ELR (cell line): ENCODE measurements at places on chromosomes 3 and 15.

DNA sequence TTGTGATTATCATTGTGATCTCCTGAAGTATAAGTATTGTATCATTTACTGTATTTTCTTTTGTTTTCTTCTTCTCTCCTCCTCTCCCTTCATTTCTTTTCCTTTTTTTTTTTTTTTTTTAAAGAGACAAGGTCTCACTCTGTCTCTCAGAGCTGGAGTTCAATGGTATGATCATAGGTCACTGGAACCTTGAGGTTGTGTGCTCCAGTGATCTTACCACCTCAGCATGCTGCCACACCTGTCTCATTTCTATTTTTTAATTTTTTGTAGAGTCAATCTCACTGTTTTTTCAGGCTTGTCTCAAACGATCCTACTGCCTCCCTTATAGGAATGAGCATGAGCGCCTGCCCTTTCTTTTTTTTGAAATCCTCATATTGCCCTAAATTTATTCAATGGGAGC is 23.4 kb downstream of the NMD3 start:
- no peak for DNase-seq

DNA sequence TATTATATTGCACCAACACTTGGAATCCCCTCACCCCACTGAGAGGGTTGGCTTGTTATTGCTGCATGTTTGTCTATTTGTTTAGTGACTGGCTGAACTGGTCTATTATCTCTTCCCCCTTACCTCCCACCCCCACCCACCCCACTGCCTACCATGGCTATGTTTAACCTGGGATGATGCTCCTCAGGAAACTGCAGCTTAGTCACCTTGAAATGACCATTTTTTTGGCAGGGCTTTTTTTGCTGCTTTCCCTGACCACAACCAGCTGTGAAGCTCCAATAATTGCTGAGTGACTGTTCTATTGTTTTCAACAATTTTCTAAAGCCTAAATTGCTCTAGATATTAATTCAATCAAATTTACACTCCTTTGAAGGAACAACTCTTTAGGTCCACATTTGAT is 137.9 kb upstream of the CADM2 start:
- no peak for DNase-seq

GRCh38 chr15:33292717-33293307 is 18.0 kb upstream of the RYR3 start:
- DNase-seq = peak; percentile 77

DNA sequence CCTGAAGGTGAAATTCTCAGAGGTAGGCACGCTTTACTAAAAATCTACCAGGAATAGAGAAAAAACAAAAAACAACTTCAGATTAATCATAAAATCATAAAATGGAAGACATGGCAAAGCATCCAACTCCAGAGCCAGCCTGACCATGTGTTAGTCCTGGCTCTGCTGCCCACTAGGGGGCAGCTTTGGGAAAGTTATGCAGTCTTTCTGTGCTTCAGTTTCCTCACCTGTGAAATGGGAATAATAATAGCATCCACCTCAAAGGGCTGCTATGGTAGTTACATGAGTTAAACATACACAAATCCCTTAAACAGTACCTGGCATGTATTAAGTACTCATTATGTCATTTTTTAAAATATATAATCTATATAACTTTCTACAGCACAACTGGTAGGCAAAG is 52.3 kb downstream of the WNT5A start:
- peak; percentile 53 for DNase-seq

DNA sequence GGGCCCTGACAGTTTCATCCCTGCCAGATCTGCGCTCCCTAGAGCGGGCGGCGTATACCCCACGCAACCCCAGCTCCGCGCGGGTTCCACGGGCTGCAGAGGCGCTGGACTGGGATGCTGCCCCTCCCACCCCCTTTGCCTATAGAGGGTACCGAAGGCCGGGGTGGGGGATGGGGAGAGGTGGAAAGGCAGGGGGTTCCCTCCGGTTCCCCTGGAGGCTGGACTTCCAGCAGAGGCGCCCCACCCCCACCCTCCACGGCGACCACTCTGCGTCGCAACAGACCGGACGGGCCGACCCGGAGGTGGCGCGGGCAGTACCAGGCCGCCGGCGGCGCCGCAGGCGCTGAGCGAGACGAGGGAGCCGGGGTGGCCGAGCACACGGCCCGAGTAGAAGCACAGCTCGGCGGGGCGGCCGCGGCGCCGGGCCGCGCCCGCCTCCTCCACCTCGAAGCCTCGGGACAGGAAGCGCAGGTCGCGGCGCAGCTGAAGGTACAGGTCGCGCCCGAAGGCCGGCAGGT is 995 bp downstream of the ADAMTS17 start:
- DNase-seq = no peak

GRCh38 chr3:126494204-126494969 is 18.7 kb upstream of the ZXDC start:
- DNase-seq = peak; percentile 29

DNA sequence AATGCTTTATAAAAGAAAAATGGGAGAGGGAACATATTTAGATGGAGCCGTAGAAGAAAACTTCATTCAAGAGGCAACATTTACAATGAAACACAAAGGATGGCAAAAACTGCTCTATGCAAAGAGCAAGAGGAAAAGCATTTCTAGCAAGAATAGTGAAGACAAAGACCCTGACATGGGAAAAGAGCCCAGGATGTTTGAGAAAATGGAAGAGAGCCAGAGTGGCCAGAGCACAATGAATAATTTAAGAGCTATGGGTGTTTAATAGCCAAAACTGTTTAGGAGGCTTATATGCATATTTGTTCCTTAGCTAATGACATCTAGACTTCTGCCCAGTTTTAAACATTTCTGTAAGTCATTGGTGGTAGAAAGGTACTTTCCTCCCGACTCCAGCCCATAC is 25.4 kb upstream of the SEMA6D start:
- no peak for DNase-seq

- no peak for DNase-seq
These were observed 36.3 kb upstream of the MYH15 start for GRCh38 chr3:108546692-108547091.

DNA sequence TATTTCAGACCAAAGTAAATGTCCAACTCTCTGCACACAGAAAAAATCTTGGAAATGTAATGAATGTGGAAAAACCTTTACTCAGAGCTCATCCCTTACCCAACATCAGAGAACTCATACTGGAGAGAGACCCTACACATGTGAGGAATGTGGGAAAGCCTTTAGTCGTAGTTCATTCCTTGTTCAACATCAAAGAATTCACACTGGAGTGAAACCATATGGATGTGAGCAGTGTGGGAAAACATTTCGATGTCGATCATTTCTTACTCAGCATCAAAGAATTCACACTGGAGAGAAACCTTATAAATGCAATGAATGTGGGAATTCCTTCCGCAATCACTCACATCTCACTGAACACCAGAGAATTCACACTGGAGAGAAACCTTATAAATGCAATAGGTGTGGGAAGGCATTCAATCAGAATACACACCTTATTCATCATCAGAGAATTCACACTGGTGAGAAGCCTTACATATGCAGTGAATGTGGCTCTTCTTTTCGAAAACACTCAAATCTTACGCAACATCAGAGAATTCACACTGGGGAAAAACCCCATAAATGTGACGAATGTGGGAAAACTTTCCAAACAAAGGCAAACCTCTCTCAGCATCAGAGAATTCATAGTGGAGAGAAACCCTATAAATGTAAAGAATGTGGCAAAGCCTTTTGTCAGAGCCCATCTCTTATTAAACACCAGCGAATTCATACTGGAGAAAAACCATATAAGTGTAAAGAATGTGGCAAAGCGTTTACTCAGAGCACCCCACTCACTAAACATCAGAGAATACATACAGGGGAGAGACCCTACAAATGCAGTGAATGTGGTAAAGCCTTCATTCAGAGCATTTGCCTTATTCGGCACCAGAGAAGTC is 8.0 kb upstream of the ZNF501 start:
- peak; percentile 20 for DNase-seq

DNA sequence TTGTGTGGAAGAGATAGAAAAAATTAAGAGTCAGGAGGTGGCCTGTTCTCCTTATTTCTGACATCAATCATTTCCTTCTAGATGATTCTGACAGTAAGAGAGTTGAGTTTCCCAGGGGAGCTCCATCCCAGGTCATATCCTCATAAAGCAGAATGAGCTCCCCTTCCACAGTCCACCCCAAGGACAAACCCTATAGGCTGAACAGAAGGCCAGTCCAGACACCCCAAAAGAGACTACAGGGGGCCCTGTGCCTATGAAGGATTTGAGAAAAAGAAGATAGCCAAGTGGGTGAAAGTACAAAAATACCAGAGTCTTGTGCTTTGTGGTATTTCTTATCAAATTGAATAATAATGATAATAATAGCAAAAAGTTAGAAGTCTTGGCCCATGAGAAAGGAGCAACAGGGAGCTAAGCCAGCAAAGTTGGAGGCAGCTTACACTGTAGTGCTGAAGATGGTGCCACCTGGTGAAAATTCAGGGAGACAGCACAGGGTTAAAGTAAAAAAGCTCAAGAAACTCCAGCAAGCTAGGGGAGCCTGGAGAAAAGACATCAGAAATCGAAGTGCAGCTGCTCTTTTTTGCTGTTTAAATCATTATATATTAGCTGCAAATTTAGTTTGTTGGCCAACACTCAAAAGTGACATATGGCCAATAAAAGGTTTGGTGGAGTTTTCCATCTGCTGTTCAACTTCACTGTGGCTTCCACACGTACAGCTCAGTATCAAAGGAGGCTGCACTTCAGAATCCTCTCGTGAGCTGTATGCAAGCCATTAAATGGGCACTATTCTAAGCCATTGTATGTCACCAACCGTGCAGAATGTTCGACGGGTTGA is 35.8 kb upstream of the SLC24A5 start:
- peak; percentile 54 for DNase-seq

- peak; percentile 75 for DNase-seq
These were observed 46.9 kb upstream of the PPP2R3A start for GRCh38 chr3:135918600-135918999.

DNA sequence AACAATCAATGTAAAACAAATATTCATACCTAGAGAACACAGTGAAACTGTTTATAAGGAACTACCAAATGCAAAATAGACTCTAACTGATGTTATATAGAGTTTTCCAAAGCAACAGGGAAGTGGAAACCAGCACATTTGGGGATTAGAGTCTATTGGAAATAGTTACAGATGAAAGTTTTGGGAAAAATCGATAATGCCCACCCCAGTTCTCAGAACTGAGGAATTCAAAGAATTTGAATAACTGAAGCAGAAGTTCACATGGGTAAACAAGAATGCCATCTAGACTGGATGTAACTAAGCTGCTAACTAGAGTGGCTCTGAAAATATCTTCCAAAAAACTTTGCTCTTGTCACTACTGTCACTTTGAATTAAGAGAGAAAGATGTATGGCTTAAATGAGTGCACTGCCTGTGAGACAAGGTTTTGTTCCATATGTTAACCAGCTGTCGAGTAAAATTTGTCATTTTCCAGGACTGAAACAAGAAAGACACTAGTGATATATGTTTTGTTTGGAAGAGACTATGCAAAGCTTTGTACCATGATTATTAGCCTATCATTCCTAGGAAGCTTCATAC is 9.2 kb upstream of the DENND4A start:
- no peak for DNase-seq

DNA sequence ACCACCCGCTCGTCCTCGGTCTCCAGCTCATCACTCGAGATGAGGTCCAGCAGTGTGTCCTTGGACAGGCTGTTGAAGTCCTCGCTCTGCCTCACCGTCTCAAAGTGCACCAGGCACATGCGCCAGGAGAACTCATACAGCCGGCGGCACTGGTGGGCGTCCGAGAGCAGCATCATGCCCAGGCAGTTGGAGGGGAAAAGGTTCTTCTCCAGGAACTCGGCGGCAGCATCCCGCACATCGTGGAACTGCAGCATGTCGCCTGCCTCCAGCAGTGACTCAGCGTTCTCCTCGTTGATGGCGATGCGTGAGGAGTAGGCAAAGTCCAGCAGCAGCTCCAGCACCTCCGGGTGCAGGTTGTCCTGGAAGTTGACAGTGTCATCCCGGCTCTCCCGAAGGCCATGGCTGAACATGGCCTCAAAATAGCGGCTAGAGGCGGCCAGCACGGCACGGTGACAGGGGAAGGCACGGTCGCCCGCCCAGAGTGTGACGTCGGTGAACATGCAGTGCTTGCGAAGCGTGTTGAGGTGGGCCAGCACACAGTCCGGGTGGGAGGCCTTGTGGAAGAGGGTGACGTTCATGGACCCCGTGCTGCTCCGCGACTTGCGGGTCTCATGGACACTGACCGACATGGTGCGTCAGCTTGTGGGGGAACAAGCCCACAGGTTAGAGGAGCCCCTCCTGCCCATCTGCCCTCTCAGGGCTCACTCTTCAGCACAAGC is 25.4 kb downstream of the KLHL25 start:
- DNase-seq = no peak

DNA sequence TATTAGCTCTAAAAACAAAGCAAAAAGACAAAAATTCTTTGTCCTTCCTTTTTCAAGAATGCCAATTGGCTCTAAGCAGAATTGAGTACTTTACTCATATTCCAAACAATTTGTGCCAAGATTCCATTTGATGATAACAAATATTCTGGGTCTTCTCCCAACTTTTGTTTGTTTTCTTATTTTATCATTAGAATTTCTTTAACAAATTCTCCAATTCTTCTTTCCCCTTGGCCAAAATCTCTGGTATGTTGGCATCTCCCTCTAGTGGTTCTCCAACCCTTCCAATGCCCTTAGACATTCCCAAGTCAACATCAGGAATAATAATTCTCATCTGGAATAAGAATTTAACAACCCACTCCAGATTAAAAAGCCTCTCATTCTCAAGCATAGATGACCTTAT is 5.3 kb downstream of the CPOX start:
- no peak for DNase-seq

DNA sequence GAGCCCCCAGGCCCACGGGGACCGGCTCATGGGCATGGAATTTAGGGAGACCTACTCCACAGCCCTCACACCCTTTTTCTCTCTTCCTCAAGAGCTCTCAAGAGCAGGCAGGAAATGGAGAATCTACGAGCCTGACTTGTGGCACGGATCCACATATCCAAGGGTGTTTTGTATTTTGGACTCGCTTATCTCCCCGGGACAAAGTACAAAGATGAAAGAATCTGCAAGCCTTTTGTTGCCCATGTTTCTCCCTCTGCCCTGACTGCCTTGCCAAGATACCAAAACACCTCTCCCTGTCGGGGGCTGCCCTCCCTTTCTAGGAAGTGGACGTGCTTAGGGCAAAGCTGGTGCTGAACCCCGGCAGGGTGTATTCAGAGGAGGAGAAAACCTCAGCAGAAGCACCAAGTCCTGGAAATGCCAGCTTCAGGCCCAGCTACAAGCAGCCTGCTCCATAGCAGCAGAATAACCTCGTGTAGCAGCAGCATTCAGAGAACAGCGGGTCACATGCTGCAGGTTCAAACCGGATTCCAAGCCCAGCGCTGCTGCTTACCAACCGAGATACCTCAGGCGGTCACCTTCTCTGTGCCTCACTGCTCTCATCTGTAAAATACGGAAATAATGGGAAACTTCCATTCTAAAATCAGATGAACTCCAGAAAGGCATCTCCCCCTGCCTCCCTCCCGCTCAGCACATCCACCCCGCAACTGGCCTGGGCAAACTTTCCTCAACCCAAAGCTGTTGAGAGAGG is 35.2 kb downstream of the DNASE1L3 start:
- DNase-seq = peak; percentile 33

GRCh38 chr3:121914081-121914998 is 20.1 kb downstream of the SLC15A2 start:
- DNase-seq = no peak
